ENCODE measurements at places on chromosomes 3 and 15. TPM values are rescaled to one million over a fixed set of nuclear protein-coding genes. Genes with fewer than 3 reads are reported as not detected.
A peak's percentile ranks its signal among the peaks of the same experiment; 100 is the strongest.

- DNase-seq, result no peak
Measured at GRCh38 chr3:153252963-153253362, 90.9 kb downstream of the RAP2B start.

DNA sequence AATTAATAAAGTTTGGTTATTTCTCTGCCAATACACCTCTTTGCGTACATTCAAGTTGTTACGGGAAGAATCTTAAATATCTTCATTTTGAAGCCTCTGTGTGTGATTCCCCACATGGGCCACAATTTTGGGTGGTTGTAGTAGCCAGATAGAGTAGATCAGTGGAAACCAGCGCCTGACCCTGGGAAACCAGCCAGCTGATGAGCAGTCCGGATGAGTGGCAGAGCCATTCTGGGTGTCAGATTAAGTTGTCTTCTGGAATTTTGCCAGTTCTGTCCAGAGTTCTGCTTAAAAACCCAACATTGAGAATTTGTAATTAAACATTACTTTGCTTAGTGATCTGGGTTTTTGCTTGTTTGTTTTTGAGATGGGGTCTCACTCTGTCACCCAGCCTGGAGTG, 49.7 kb downstream of the MRPS25 start:
- no peak for DNase-seq

DNA sequence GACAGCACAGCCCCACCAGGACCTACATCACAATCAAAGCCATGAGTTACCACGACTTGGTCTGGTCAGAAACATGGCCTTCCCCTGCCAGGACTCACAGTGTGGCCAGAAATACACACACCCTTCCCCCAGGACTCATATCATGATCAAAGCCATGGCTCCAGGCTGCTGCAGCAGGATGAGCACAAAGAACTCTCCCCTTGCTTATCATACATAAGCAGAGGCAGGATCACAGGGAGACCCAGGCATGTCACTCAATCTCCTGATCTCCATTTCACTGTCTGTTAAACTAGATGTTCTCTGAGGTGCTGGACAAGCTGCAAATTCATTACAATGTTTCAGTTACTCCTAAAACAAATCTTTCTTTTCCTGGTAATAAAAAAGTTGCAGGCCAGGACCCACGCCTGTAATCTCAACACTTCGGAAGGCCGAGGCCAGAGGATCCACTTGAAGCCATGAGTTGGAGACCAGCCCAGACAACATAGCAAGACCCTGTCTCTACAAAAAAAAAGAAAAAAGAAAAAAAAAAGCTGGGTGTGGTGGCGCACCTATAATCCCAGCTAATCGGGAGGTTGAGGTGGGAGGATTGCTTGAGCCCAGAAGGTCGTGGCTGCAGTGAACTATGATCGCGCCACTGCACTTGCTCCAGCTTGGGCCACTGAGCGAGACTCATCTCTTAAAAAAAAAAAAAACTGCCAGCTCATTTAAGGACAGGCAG, 1.2 kb downstream of the PFKFB4 start:
- no peak for DNase-seq

DNA sequence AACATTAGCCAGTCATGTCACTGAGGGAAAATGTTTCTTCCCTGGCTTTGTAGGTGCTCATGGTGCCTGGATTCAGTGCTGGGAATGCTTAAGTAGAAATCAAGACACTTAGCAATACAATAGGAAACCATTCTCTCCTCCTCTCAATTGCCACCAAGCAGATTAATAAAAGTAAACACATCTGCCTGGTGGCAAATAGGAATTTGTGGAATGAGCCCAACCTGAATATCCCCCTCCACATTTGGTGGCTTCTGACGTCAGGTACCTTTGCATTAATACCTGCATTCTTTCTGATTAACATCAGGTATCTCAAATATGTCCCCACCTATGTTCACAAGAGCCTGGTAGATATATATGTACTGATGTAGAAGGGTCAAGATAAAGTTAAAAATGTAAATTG, 42.7 kb downstream of the PPP2R3A start:
- DNase-seq, result no peak

DNA sequence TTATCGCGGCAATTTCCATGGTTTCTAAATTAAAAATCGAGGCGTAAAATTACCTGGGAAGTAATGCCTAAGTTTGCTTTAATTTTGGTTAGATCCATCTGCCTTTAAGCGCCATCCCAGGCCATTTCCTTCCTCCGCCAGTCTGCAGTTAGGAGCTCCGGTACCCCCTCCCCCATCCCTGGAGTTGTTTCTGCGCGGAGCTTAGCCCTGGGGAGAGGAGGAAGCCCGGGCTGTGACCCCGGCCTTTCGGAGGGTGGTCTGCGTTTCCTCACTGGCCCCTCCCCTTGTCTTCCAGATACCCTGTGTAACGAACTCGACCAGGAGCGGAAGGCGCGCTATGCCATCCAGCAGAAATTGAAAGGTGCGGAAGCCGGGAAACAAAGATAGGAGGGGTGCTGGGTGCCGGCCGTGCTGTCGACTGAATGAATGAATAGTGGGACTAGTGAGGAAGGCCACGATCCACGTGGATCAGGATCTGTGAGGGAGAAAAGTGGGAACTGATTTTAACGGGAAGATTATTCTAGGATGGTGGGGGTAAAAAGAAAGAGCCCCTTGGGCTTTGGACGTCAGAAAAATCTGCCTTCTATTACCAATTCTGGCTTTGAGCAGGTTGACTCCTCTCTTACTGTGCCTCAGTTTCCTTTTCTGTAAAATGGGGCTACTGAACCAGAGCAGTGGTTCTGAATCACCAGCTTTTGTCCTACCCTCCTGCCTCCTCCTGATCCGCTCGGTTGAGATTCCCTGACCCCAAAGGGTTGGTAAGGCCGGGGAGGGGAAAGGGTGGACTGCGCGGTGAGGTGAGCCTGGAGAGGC, 6.7 kb downstream of the RNU6-1 start:
- peak; percentile 75 for DNase-seq

Gene EOMES
- 0.24 TPM for total RNA-seq

Gene PLCL2
- 11.9 TPM for total RNA-seq

Gene DPPA2
- not detected for total RNA-seq

Gene STX19
- total RNA-seq, result not detected

Gene RETNLB
- not detected for total RNA-seq

Gene SNTN
- total RNA-seq, result not detected

Gene NISCH
- 53.0 TPM for total RNA-seq

Gene PARP9
- 29.8 TPM for total RNA-seq
